ENCODE measurements at places on chromosomes 1 and 21. TPM values are rescaled to one million over a fixed set of nuclear protein-coding genes. Genes with fewer than 3 reads are reported as not detected.

TOMM40L gene
- 11.6 TPM for total RNA-seq

FCGR1A gene
- total RNA-seq, result not detected

NEK2 gene
- 104 TPM for total RNA-seq

MIXL1 gene
- 86.3 TPM for total RNA-seq

DPT gene
- not detected for total RNA-seq

MFN2 gene
- 41.7 TPM for total RNA-seq

PRAMEF14 gene
- not detected for total RNA-seq

ACTN2 gene
- total RNA-seq, result 1.2 TPM

PADI6 gene
- not detected for total RNA-seq

SLC25A34 gene
- total RNA-seq, result 2.5 TPM

HFM1 gene
- 2.1 TPM for total RNA-seq

TNFRSF1B gene
- 0.27 TPM for total RNA-seq

- H3K36me3 ChIP-seq, result no peaks in the 10 kb centered on the region
- no peak overlapping the region for H3K4me3 ChIP-seq
- H3K4me1 ChIP-seq, result peaks cover 7% of the 10 kb centered on the region
- DNase-seq, result no peak
Observed at GRCh38 chr1:231693361-231694074, 66.9 kb downstream of the DISC1 start.

- H3K27me3 ChIP-seq, result no peaks in the 10 kb centered on the region
- no peaks in the 10 kb centered on the region for H3K4me1 ChIP-seq
- no peak overlapping the region for H3K4me3 ChIP-seq
- no peaks in the 10 kb centered on the region for H3K36me3 ChIP-seq
- DNase-seq, result no peak
Observed at GRCh38 chr1:61097317-61097716, 15.0 kb downstream of the NFIA start.

DNA sequence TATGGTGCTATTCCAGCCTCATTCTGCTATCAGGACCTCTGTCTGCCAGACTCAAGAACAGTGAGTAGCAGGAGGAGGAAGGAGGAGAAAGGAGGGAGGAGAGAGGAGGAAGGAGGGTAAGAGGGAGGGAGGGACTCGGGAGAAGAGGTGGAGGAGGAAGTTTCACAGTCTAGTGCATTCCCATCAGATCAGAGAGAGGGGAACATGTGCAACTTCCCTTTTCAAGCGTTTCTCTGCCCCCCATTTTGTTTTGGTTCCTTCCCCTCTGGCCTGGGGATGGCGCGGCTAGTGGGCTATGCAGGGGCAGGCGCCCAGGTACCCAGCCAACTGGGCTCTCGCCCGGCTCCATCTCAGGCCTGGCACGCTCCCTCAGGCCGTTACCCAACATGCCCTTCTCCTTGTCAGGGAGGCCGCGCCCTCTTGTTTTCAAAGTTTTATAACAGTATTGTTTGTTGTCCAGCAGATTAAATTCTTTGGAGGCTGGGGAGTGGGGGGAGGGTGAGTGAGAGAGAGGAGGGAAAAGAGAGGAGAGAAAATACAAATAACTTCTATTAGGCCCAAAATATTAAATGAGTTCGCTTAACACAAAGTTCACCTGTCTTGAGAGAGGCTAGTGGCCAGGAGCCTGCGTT, 56.0 kb downstream of the CD46 start:
- peak; percentile 39 for DNase-seq
- H3K36me3 ChIP-seq, result no peaks in the 10 kb centered on the region
- H3K4me1 ChIP-seq, result no peaks in the 10 kb centered on the region
- H3K27ac ChIP-seq, result no peak overlapping the region
- no peaks in the 10 kb centered on the region for H3K27me3 ChIP-seq

GRCh38 chr21:26788790-26789189, 56.4 kb downstream of the ADAMTS1 start:
- H3K4me1 ChIP-seq, result no peaks in the 10 kb centered on the region
- no peak overlapping the region for H3K27ac ChIP-seq
- no peaks in the 10 kb centered on the region for H3K27me3 ChIP-seq
- H3K36me3 ChIP-seq, result no peaks in the 10 kb centered on the region
- DNase-seq, result no peak

- H3K4me1 ChIP-seq, result peaks cover 17% of the 10 kb centered on the region
- no peak for DNase-seq
- no peaks in the 10 kb centered on the region for H3K36me3 ChIP-seq
- no peak overlapping the region for H3K27ac ChIP-seq
- peaks cover 35% of the 10 kb centered on the region for H3K27me3 ChIP-seq
Observed at GRCh38 chr1:155131285-155131684, 3.6 kb downstream of the EFNA1 start.

DNA sequence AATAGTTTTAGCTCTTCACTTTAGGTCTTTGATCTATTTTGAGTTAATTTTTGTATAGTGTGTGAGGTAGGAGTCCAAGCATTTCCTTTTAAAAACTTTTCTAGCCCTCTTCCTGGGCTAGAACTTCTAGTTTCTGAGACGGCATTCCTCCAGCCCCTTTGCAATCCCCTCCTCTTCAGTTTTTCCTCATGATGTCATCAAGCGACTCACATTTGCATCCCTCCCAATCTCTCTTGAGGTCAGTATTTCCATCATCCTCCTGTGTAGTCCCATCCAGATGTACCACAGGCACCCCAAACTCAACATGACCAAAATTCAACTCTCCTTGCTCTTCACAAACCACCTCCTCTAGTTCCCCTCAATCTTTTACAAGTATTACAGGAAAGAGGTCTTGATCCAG, 10.7 kb downstream of the HMGN2 start:
- H3K4me3 ChIP-seq, result no peak overlapping the region
- no peak overlapping the region for H3K27ac ChIP-seq
- DNase-seq, result peak; percentile 40

- H3K36me3 ChIP-seq, result no peaks in the 10 kb centered on the region
- H3K4me3 ChIP-seq, result no peak overlapping the region
- DNase-seq, result no peak
- H3K27ac ChIP-seq, result no peak overlapping the region
Observed at GRCh38 chr1:43760745-43761317, 53.5 kb downstream of the ST3GAL3 start.

GRCh38 chr1:24036088-24036487, 56.0 kb upstream of the SRSF10 start:
- H3K36me3 ChIP-seq, result no peaks in the 10 kb centered on the region
- H3K27me3 ChIP-seq, result no peaks in the 10 kb centered on the region
- no peak overlapping the region for H3K27ac ChIP-seq
- no peaks in the 10 kb centered on the region for H3K4me1 ChIP-seq
- no peak for DNase-seq
